Natural killer cell treated with Interleukin-12 subunit alpha and Interleukin-12 subunit beta and Interleukin-15 and Interleukin-18, amount 100 ng/mL, for 72 hours (primary cell): ENCODE measurements at places on chromosomes 1 and 21.

DNA sequence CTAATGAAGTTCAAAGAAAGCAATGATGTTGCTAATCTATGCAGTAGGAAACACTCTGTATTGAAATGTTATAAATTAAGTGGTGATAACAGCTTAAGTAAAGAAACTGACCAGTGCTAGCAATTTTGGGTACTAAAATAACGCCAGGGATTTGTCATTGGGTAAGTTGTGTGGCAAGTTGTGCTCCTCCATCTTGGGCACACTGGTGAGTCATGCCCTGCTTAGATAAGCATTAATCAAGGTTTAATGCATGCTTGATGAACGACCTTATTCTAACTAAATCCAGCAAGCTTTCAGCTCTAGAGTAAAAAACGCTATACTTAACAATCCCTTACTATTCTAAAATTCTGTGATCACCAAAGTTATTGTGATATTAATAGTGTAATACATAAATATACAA lies 25.2 kb downstream of the VAMP4 start:
- DNase-seq, result no peak

DNA sequence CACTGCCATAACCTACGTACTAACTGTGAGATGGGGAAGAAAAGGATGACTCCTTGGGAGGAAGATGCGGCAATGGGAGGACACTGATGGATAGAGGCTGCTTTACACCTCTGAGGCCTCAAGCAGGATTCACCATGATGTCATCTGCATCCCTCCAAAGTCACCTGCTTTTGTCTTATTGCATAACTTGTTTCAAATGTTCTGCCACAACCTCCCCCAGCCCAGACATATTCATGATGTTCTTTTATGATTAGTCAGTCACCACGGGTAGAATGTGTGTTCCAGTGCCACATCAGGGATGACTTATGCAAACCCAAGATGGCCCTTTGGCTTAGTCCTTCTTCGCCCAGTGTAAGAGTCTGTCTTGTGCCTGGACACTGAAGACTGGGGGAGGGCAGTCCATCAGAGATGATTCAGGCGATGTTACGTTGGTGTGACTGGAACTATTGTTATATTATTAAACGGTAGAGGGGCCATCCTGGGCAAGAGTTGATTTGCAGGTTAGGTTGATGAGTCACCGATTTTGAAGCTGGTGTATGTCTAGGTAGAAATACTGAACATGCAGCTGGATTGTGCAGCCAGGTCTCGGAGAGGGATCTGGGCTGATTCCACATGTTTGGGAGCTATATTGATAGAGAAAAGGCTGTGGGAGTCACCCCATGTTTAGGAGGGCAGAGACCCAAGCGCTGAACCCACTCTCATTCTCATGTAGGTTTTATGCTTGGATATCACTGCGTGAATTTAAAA lies 32.6 kb downstream of the RYR2 start:
- no peak for DNase-seq

GRCh38 chr1:30449428-30450147 lies 273.8 kb downstream of the MATN1 start:
- no peak for DNase-seq

GRCh38 chr1:40244138-40244744 lies 3.5 kb upstream of the TMCO2 start:
- DNase-seq, result no peak

DNA sequence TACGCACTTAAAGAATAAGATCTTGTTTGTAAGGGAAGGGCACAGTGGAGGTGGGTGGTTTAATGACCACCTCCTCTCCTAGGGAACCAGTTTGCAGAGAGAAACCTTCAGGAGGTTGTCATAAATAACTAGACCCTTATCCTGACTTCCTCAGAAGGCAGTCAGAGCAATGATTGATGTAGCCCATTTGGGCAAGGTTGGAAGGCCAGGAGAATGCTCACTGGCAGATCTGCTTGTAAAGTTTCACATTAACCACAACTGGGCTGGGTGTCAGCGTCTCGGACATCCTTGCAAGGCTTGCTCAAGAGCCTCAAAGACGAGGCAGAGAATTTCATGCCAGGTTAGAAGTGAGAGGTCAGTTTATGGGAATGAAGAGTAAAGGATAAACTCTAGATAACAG lies 87.6 kb upstream of the TRABD2B start:
- DNase-seq, result no peak

DNA sequence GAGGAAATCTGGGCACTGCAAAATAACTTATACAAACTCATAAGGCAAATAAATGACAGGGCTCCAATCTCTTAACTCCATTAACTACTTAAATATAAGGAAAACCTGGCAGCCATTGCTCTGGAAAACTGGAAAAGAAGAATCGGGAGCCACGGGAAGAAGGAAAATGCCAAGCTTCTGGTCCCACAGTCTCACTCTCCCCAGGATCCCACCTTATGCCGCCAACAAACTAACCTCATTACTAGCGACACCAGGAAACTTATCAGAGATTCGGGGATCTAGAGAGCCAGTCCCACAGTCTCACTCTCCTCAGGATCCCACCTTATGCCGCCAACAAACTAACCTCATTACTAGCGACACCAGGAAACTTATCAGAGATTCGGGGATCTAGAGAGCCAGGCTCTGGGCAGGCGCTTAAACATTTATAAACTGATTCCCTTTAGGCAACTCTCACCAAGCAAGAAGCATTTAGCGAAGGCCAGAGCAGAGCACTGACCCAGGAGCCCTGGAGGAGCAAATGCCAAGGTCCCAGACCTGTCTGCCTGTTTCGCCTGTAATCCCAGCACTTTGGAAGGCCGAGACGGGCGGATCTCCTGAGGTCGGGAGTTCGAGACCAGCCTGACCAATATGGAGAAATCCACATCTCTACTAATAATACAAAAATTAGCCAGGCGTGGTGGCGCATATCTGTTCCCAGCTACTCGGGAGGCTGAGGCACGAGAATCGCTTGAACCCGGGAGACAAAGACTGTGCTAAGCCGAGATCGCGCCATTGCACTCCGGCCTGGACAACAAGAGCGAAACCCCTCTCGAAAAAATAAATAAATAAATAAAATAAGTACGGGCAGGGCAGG lies 720 bp downstream of the PSMB2 start:
- no peak for DNase-seq

DNA sequence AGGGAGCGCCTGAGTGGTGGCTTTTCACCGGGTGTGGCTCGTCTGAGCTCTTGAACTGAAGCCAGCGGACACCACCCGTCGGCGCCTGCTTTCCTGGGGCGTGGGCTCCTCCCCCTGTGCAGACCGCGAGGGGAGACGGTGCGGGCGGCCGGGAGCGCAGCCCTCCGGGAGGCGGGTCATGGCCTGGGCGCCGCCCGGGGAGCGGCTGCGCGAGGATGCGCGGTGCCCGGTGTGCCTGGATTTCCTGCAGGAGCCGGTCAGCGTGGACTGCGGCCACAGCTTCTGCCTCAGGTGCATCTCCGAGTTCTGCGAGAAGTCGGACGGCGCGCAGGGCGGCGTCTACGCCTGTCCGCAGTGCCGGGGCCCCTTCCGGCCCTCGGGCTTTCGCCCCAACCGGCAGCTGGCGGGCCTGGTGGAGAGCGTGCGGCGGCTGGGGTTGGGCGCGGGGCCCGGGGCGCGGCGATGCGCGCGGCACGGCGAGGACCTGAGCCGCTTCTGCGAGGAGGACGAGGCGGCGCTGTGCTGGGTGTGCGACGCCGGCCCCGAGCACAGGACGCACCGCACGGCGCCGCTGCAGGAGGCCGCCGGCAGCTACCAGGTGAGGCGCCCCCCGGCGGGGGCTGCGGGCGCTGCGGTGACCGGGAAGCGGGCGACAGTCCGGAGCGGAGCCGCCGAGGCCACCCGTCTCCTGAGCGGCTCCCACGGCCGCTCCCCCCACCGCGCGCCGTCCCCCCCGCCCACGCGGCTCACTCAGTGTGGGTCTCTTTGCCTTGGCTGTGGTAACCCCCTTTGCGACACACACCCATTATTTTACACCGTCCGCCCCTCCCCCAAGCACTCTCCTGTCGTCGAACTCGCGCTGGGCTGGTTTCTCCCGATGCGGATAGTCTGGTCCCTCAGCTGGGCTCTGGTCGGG lies at the start of gene TRIM58:
TRIM58 (plus strand) TSS at position 119 of the 916 bp plus-strand sequence; CDS start at position 179, 60 bp downstream.
- DNase-seq, result no peak

- no peak for DNase-seq
Observed at GRCh38 chr21:36539434-36540150, 59.7 kb upstream of the CLDN14 start.

DNA sequence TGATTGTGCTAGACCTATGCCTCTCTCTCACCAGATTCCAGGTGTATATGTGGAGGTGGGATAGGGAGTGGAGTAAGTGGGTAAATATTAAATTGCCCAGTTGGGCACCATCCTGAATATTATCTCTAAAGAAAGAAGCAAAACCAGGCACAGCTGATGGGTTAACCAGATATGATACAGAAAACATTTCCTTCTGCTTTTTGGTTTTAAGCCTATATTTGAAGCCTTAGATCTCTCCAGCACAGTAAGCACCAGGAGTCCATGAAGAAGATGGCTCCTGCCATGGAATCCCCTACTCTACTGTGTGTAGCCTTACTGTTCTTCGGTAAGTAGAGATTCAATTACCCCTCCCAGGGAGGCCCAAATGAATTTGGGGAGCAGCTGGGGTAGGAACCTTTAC lies at the start of gene FCER1A:
FCER1A (plus strand) TSS at position 242 of the 400 bp plus-strand sequence; CDS start at position 271, 29 bp downstream.
- DNase-seq, result no peak

GRCh38 chr1:227786673-227787512 lies 28.6 kb upstream of the PRSS38 start:
- DNase-seq, result no peak

DNA sequence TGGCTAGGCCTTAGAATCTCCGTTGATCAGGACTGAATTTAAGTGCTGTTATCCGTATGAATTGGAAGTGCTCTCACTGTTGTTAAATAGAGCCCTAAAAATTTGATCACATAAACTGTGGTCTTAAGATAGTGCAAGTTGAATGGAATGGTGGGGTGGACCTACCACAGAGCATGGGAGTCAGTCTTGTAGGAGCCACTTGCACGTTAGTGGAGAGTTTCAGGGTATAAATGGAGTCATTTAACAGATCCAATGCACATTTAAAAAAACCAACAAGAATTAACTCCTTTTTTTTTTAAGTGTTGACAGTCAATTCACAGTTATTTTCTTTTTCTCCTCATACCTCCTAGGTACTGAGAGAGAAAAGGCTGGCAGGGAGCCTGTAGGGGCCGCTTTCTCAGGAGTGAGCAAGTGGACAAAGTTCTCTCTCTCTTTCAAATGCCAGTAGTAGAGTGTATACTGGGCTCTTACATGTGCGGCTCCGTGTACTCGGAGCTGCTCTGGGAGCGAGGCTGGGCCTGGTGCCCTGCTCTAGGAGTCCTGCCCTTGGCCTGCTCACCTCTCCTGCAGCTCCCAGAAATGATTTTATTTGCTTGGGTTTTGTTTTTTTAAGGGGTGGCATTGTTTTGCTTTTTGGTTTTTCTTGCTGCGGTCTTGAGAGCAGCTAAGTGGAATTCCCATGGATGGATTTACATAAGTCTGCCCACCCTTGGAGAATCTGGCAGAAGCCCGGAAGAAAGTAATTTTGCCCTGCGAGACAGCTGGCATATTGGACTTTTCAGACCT lies 91.3 kb downstream of the ATP5PO start:
- DNase-seq, result no peak

- DNase-seq, result no peak
Observed at GRCh38 chr1:107016376-107016978, 40.0 kb upstream of the PRMT6 start.
